Activated CD8-positive, alpha-beta memory T cell treated with anti-CD3 and anti-CD28 coated beads for 4 hours (primary cell): ENCODE measurements at places on chromosomes 2 and 18.

DNA sequence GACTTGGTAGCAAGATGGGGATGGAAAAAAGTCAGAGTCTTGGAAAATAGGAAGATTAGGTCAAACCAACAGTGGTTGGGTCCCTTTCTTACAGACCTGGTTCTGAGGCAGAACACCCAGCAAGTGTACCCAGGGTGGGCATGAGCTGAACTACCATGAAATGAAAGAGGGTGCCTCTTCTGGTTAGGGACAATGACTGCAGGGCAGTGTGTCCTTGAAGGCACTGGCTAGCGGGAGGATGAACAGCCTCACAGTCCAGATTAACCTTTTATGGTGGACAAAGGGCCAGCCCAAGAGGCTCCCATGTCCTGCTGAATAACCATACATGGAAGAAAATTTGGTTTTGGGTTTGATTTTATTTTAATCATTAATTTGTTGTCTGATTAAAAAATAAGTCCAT lies 61.8 kb upstream of the CCDC85A start:
- DNase-seq, result no peak

GRCh38 chr2:54631755-54632154 lies 91.7 kb upstream of the EML6 start:
- no peak for DNase-seq

DNA sequence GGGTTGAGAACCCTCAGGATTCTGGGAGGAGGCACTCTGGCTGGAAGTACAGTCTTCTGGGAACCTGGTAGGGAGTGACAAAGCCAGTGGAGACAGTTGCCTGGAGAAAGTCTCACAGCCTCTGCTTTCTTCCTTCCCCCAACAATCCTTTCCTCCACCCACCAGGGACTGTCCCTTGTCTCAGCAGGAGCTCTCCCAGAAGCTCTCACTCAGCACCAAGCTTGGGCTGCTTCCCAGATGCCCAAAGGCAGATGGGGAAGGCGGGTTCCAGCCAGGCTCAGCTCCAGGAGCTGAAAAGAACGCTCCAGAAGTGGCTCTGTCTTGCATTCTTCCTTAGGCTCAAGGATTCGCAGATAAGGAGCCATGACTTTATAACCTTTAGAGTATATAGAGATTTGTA lies 7.6 kb upstream of the NAGK start:
- no peak for DNase-seq

- DNase-seq, result no peak
Observed at GRCh38 chr2:234998404-234999211, 46.8 kb downstream of the SH3BP4 start.

GRCh38 chr2:222284466-222284865 lies 14.3 kb downstream of the PAX3 start:
- DNase-seq, result no peak

GRCh38 chr2:100246163-100247145 lies 75.8 kb downstream of the LONRF2 start:
- no peak for DNase-seq

DNA sequence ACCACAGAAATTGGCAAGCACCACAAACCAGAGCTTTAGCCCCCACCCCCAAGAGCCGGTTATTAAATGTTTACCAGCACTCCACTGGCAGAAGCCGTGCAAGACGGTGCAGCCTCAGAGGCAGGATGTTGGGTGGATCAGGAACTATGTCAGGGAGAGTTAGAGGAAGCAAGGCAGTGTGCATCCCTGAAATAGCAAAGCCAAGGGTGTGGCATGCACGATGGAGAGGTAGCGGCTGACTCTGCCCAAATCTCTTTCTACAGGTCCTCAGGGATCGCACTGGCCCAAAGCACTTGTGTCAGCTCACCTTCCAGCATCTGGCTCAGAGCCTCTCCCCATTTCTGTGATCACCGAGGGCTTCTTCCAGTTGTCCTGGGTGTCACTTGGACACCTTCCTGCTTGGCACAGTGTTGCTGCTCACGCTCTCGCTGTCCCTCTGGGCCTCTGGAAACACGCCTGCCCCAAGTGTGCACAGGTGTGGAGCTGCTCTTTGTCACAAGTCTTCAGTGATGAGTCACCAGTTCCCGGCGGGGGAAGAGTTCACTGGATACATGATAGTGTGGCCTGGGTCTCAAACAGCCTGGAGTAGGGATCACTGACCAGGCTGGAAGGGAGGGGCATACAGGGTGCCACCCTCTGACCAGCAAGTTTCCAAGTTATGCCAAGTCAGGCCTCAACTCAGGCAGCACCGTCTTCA lies 17.3 kb upstream of the B3GNT7 start:
- no peak for DNase-seq

DNA sequence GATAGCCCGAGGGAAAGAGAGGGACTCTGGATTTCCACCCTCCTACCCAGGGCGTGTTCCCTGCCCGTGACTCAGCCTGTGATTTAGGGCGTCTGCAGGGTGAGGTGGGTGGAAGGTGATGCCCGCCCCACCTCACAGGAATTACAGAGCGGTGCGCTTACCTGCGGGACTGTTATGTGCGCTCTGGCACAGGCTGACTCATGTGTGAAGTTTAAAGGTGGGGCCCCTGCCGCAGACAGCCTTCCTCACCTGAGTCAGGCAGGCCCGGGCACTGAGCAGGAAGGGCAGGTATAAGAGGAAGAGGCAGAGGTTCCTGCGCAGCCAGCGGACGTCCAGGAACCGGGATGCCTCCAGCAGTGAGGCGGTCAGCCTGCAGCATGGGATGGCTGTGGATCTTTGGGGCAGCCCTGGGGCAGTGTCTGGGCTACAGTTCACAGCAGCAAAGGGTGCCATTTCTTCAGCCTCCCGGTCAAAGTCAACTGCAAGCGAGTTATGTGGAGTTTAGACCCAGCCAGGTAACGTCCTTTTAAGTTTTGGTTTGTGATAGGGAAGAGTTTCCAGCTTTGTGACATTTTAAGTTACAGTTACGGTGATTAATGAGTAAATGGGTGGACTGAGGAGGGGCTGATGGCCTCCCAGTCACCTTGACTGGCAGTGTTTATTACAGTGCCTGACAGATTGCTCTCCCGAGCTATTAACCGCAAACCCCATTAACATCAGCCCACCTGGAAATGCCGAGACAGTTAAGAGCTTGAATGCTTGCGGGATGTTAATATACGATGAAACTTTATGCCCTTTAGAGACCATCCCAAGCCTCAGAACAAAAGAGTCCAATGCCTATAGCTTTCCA lies 141.6 kb upstream of the TTC39C start:
- DNase-seq, result peak; percentile 7

- DNase-seq, result no peak
Observed at GRCh38 chr18:79943608-79944125, 7.8 kb downstream of the SLC66A2 start.
